ENCODE measurements at places on chromosomes 6 and 20.

- no peak for DNase-seq
Observed at GRCh38 chr6:117494694-117495318, 12.3 kb downstream of the DCBLD1 start.

- DNase-seq: no peak
Observed at GRCh38 chr6:154848580-154848979, 115.4 kb downstream of the SCAF8 start.

- no peak for DNase-seq
Observed at GRCh38 chr6:144834426-144835038, 549.4 kb downstream of the UTRN start.

GRCh38 chr6:818196-818595 is 125.3 kb upstream of the EXOC2 start:
- no peak for DNase-seq

GRCh38 chr20:29744071-29744470 is 1513.4 kb upstream of the DEFB115 start:
- DNase-seq: no peak

- DNase-seq: no peak
Observed at GRCh38 chr20:23624324-23624691, 13.4 kb downstream of the CST3 start.

DNA sequence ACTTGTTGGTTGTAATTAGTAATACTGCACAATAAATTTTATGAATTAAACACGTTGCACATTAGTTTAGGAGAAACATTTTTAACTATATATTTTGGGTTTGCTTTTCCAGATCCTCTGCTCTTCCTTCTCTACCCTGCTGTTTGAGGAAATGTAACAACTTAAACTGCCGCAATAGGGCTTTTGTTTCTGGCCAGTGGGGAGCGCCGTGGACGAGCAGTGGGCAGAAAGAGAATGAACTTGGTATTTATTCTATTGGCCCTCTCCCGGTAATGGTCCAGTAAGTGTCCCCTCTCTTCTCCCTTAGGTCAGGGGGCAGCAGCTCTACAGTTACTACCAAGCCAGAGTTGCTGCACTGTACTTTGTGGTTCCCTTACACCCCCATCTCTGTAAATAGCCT is 35.2 kb upstream of the EPHA7 start:
- DNase-seq: peak; percentile 17

DNA sequence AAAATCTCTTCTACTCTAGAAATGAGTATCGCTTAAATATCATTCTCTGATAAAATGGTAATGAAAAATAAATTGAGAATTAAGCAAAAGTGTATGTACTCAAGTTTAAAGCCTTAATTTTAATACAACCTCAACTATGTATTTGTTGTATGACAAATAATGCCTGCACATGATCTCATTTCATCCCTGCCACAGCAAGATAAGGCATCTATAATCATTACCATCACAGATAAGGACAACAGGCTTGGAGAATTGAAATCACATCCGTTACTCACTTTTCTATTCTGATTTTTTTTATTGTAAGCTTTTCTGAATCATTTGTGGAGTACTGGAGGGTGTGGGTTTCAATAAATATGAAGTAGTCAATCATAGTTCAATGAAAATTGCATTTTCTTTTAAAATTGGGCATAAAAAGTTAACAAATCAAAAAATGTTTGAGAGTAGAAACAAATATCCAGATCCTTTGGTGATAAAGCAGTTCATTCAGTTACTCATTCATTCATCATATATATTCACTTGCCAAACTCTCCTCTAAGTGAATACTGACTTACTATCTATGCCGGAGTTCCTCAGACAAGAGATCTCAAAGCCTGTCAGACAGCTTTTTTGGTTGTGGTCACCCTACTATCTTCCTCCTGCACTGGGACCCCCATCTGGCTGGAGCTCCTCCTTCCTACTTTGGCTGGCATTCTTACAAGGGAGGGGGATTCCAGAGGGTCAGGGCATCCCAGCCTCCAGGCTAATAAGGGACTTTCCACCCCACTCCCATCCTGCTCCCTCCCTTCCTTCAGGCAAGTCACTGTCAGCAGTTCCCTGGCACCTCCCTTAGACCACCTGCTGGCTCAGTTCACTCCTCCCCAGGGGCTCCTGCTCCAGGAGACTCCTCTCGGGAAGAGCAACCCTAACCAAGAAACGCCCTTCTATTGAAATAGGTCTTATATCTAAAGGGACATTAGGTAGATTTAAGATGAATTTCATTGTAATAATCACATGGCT is 118.6 kb downstream of the OGFRL1 start:
- peak; percentile 52 for DNase-seq

GRCh38 chr6:43263314-43264178 is 20.3 kb downstream of the TTBK1 start:
- peak; percentile 90 for DNase-seq

DNA sequence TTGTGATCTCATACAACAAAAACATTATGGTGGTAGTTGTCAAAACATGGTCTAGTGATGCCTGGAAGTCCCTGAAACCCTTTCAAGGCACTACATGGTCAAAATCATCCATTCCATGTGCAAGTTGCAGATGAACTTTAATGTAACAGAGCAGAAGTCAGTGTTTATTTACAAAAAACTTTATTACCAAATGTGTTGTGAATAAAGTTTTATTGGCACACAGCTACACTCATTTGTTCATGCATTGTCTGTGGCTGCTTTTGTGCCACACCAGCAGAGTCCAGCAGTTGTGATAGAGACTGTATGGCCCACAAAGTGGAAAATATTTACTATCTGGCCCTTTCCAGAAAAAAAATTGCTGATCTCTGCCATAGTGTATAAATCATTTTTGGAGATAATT is 26.8 kb downstream of the TUBB2B start:
- no peak for DNase-seq

- DNase-seq: no peak
Observed at GRCh38 chr6:163779727-163780284, 365.3 kb downstream of the QKI start.

- no peak for DNase-seq
Observed at GRCh38 chr6:84220809-84221409, 6.5 kb downstream of the CEP162 start.

GRCh38 chr6:8383584-8383983 is 51.8 kb downstream of the SLC35B3 start:
- peak; percentile 43 for DNase-seq

DNA sequence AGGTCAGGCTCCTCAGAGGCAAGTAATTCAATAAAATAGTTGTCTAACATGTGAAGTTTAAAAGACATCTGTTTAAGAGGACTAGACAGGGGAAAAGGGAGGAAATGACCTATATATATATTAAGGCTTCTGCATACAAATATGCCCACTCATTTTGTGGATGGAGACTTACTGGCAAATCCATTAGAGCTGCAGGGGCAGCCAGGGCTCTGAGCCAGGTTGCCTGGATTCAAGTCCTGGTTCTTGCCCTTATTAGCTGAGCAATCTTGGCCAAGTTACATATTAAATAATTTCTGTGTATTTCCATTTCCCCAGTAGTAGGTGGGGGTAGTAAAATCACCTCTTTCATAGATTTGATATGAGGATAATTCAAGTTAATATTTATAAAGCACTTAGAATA is 287.0 kb upstream of the RIMS1 start:
- DNase-seq: no peak

GRCh38 chr6:36904851-36905393 is 19.2 kb downstream of the C6orf89 start:
- no peak for DNase-seq

DNA sequence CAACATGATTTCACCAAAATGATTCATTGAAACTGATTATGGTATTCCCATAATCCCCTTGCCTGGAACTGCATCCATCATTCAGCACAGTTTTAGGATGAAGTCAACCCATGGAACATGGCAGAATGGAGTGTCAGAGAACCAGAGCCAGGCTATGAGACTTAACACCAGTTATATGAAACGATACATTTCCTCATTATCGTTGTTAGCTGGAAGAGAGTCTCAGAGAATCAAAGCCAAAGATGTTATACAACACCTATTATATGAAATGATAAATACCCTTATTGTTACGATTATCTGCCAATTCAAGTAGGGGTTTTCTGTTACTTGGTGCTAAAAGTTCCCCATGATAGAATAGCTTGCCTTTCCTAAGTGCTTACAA is 131.2 kb downstream of the BCAS1 start:
- no peak for DNase-seq

- no peak for DNase-seq
Observed at GRCh38 chr20:17171746-17172280, 55.0 kb upstream of the PCSK2 start.

- DNase-seq: peak; percentile 86
Observed at GRCh38 chr6:27502508-27503435, 29.9 kb upstream of the ZNF184 start.

- peak; percentile 50 for DNase-seq
Observed at GRCh38 chr6:138086573-138087196, 20.5 kb downstream of the PERP start.

DNA sequence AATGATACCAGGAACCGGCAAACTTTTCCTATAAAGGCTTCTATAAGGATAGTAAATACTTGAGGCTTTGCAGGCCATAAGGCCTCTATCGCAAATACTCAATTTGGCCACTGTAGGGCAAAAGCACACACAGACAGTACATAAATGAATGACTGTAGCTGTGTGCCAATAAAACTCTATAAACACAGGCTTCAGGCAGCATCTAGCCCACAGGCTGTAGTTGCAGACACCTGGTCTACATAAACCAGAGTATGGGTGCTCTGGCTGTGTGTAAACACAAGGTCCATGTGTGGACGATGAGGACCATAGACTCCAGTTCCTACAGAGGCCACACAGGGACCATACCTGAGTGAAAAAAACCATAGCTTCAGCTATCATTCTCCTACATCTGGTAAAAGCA is 52.2 kb downstream of the ZMYND8 start:
- DNase-seq: no peak

DNA sequence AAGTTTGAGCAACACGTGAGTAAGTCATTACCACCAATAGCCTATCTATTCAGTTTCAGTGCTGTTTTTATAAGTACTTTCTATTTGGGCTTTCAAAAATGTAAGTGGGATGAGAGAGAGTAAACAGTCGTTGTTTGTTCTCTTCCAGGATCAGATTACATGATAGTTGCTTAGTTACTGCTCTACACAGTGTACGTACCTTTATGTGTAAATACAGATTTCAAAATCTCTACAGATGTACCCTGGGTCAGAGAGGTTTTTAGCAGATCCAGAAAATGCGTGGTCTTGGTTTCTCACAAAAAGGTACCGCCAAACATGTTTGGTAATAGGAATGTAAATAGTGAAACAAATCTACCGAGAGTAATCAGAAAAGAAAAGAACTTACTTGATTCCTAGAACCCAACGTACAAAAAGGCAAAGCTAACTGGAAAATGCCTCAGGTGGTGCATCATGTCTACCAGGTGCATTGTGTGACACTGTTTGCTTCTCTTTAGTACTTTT is 421.1 kb downstream of the BCKDHB start:
- no peak for DNase-seq

DNA sequence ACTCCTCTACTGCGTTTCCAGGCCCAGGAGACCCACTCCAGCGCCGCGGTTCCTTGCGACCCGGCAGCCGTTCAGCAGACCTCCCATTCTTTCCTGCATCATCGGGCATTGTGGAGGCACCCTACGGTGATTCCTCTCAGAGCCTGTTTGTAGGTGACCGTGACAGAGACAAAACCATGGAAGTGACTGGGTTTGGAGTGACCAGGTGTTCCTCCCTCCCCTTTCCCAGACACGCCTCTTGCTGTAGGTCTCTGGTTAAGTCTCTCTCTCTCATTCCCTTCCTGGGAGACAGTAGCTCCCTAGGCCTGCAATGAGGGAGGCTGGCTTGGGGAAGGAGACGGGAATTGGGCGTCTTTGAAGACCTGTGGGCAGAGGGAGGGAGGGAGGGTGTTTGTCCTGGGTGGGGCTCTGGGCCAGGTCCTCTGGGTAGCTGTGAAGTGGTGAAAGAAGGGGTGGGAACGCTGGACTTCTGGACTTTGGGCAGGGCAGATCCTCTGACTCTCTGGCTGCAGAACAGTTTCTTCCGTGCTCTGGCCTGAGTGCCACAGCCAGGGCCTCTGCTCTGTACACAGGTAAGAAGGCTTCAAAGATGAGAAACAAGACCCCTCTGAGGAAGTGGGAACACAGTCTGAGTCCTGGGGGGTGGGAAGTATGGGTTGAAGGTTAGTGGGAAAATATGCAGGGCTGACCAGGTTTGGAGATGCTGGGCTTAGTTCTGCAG is 763 bp downstream of the KLC4 start:
- DNase-seq: no peak

- no peak for DNase-seq
Observed at GRCh38 chr20:57470212-57470522, 54.8 kb downstream of the CTCFL start.

DNA sequence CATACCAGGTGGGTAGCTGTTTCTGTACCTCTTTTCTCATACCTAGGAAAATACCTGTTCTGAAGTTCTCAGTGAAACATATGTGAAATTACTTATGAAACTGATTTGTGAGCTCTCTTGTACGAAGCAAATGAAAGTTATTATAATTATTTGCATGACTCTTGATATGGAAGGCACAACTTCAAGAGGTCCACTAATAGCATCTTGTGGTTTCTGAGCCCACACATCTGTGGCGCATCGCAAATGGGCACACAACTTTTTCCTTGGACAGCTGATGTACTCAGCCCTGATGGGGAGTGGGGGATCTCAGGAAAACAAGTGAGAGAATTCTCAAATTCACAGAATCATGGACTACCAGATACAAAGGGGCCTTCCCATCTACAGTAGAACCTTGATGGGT is 432.3 kb downstream of the CD83 start:
- DNase-seq: no peak

GRCh38 chr6:38487423-38487822 is 152.3 kb downstream of the BTBD9 start:
- DNase-seq: no peak

DNA sequence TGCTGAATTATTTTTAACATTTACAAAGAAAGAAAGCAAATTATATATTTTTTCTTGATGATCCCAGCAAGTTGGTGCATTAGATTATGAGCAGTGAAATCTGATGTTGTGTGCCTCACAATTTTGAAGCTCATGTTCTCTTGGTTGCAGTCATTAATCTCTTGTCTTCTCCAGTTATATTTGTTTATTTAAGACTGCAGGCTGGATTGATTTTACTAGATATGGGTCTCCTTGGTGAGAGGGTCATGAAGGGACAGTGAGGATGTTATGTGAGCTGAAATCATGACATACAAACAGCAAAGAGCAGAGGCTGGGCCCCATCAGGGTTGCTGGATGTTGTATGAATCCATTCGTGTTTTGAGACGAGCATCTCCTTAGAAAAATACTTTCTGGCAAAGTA is 64.2 kb upstream of the AKIRIN2 start:
- no peak for DNase-seq

GRCh38 chr20:33400812-33401183 is 521 bp downstream of the CDK5RAP1 start:
- no peak for DNase-seq

DNA sequence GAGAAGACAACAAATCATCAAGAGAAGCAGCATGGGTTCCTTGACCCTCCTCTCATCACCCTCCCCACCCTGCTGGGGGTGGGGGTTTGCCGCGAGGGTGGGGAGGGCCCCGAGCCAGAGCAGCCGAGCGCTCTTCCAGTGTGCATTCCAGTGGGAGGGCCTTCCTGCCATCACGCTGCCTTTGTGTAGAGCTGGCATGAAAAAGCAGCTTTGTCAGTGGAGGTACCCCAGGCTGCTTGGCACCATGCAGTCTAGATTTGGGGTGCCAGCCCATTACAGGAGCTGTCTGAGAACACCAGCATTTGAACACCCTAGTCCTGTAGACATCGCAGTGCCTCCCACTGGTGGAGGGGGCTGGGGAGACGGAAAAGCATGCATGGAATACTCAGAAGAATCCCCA is 12.2 kb downstream of the BAK1 start:
- no peak for DNase-seq

GRCh38 chr6:69487688-69488087 is 309.1 kb downstream of the LMBRD1 start:
- no peak for DNase-seq

GRCh38 chr20:19015351-19016139 is 196.9 kb upstream of the SLC24A3 start:
- peak; percentile 34 for DNase-seq

Measured in H1 (cell line).